ENCODE measurements at places on chromosomes 6 and 20.

DNA sequence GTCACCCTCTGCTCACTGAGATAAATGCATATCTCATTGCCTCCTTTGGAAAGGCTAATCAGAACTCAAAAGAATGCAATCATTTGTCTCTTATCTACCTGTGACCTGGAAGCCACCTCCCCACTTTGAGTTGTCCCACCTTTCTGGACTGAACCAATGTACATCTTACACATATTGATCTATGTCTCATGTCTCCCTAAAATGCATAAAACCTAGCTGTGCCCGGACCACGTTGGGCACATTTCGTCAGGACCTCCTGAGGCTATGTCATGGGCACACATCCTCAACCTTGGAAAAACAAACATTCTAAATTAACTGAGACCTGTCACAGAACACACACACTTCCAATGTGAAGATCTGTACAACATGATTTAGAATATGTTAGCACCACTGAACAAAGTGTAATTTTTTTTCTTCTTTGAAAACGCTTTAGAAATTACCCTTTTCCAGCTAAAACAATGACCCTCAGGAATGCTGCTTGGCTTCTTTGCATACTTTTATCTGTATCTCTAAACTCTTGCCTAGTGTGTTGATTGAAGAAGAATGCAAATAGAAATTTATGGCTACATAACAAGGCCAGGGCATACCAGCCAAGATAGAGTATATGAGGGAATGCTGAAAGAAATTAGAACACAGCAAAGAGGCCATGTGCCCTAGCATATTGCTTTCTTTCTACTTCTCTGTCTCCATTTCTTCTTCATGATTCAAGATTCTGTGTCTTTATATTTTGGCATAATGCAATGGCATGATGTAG, 84.6 kb upstream of the DST start:
- no peak for DNase-seq

- no peak for DNase-seq
Observed at GRCh38 chr6:122984393-122984792, 11.6 kb upstream of the CLVS2 start.

DNA sequence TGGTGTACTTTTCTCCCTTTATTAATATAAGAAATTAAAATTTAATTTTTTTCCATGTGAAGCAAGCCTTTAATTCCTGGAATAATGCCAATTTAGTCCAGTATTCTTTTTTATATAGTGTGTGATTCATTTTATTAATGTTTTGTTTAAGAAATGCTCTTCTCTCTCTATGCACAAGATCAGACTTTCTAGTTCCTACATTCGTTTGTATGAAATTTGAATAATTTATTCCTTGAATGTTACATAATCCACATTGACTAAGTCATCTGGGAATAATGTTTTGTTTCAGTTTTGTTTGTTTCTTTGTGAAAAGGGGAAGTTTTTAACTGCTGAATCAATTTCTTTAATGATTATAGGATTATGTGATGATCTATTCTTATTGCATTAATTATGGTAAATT, 181.4 kb upstream of the ID4 start:
- no peak for DNase-seq

GRCh38 chr6:145587334-145587733, 148.0 kb downstream of the EPM2A start:
- no peak for DNase-seq

- no peak for DNase-seq
Observed at GRCh38 chr6:166308033-166308768, at the start of gene PRR18. Gene PRR18, minus strand, starts transcription at chr6:166308392. Its CDS starts 250 bp downstream, at chr6:166308142.

GRCh38 chr20:45958593-45958992, 13.4 kb downstream of the ZNF335 start:
- DNase-seq, result no peak

DNA sequence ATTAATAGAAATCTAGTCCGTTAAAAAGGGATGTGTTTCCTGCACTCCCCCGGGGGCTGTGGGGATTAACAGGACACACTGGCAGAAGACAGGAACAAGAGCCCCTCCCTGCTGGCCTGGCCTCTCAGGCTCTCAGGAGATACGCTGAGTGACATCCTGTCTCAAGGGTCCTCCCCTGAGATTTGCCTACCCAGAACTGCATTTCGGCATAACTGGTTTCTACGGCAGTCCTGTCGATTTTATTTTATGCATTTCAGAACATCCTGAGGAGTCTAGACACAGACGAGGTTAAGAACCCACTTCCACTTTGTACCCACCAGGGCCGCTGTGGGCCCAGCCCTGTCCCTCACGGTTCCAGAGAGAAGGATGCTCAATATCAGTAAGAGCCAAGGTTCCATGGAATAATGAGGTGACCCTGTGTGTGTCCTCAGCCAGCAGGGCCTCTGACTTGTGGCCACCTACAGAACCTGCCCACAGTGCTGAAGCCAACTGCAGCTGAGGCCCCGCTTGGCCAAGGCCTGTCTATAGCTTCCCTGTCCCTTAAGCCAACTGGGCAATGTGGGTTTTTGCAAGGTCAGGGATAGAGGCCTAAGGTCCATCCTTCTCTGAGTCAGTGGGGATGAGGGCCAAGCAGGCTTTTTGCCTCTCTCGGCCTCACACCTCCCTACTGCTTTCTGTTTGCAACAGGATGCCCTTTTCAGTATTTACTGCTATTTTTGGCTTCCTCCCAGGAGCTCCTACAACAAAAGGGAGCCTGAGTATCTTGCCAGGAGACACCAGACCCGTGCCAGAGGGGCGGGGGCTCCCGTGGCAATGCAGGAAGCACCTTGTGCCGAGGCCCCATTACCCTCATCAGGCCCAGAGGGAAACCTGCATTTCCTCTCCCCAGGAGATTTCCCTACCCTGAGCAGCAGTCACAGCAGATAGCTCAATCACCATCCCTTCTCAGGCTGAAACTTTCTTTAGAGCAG, 14.7 kb downstream of the UQCC2 start:
- no peak for DNase-seq

DNA sequence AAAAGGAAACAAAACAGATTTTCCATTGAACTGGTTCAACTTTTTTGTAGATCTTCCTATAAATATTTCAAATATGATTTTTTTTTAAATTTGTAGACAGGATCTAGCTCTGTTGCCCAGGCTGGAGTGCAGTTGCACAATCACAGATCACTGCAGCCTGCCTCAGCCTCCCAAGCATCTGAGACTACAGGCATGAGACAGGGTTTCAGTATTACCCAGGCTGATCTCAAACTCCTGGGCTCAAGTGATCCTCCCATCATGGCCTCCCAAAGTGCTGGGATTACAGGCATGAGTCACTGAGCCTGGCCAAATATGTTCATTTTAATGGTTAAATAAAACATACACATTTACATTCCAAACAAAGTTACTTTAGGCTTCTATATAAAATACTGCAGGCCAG, 33.6 kb downstream of the SAMHD1 start:
- DNase-seq, result no peak

- DNase-seq, result no peak
Observed at GRCh38 chr6:13445744-13446115, 41.7 kb downstream of the GFOD1 start.

GRCh38 chr6:133951227-133951626, 1.8 kb upstream of the TBPL1 start:
- no peak for DNase-seq

GRCh38 chr6:118844915-118845314, 49.0 kb upstream of the ASF1A start:
- no peak for DNase-seq

- no peak for DNase-seq
Observed at GRCh38 chr20:40692240-40693011, 3.4 kb upstream of the MAFB start.

- no peak for DNase-seq
Observed at GRCh38 chr20:22214296-22214695, 370.1 kb downstream of the FOXA2 start.

- no peak for DNase-seq
Observed at GRCh38 chr20:2693286-2694007, 867 bp downstream of the EBF4 start.

DNA sequence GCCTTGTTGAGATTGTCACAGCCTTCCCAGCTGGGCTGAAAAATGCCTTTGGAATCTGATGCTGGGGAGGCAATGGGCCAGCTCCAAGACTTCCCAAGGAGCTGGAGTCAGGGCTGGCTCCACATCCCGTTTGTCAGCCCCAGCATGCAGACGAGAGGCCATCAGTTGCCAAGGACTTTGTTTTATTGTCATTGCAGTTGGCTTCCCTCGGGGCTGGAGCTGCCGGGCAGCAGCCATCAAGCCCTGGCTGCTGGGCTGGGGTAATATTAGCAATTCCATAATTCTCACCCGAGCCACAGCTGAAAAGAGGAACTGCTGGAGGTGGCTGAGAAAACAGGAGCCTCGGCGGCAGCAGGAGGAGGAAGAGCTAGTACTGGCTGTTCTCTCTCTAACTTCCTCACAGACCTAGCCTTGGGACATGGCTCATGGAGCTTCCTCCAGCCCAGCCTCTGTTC, 182.5 kb downstream of the CDC5L start:
- DNase-seq, result no peak

DNA sequence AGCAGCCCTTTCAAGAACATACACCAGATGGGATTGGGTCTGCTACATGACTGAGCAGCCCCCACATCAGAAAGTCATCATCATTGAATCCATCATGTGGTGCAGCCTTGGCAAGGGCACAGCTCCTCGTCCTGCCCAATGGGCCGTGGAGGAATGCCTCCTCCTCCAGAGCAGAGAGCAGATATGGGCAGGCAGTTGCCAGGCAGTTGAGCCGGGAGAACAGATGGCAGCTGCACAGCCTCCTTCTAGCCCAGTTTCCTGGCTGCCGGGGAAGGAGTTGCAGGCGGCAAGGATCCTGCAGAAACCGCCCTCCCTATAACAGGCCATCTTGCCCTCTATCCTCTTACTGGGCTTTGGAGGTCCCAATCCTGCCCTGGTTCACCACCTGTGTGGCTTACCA, 11.9 kb upstream of the ZFAND3 start:
- DNase-seq, result no peak

DNA sequence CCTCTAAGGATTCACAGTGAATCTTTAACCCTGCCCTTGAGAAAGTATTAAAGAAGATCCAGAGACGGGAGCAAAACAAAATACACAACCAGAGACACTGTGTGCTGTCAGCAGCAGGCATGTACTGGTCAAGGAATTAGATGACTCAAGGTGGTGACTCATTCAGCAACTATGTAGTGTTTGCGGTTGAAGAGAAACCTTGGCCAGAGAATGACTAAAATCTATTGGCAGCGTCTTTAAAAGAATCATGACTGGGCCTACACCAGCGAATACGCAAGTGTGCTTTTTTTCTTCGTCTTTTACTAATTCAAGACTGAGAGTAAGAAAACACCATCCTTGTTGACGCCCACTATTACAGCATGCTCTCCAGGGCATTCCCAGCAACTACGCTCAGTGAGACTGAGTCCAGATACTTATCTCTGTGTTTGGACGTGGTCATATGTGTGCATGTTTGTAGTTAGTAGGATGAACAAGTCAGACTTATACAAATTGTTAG, 72.4 kb upstream of the BACH2 start:
- DNase-seq, result no peak

DNA sequence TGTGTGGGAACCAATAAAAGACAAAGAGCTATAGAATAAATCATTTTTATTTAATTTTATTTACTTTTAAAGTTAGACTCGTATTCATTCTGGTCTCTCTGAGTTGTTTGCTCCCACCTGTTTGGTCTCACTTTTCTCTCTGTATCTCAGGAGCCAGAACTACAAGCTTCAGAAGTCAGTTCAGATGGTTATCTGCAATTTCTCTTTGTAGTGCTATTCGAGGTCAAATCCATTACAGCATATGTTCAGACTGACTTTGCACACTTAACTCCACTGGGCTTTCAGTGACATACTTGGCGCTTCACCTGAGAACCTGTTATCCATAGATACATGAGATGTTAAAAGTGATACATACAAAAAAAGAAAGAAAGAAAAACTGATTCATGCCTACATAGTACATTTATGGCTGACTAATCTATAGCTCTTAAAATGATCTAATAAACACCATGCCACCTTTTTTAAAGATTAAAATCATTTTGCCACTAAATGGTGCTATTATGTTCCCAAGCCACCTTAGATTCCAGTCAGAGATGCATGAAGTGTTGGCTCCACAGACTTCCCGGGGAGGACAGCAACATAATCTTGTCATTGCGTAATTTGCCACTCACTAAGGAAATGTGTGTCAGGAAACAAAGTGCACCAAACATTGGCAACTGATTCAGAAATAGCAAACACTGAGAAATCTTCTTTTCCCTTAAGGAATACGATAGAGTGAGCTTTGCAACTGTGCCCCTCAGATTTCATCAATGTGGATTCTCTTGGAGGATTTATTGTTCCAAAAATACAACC, 396.7 kb downstream of the HACE1 start:
- no peak for DNase-seq

- DNase-seq, result no peak
Observed at GRCh38 chr6:19753826-19754225, 83.3 kb upstream of the ID4 start.

GRCh38 chr6:11771473-11772048, 7.0 kb downstream of the ADTRP start:
- no peak for DNase-seq

DNA sequence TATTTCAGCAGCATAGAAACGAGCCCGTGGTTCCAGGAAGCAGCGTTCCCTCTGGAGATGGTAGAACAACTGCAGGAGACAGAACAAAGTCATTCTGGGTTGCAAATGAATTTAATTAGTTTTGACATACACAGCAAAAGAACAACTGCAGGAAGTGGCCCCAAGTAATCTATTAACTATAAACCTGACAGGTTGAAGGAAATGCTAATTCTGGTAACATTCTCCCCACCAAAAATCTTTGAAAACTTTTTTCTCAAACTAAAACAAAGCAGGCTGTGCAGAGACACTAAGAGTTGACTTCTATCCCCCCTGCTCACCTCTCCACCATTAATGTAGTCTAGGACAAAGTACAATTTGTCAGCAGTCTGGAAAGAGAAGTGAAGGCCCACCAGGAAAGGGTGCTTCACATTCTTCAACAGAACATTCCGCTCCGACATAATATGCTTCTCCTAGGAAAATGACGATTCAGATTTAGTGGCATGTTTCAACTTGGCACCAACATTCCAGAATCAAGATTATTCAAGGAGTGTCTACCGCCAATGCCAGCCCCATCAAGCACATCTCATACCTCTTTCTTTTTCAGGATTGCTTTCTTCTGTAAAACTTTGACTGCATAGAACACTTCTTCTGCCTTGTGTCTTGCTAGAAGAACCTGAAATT, 120.4 kb upstream of the SLC2A12 start:
- DNase-seq, result peak; percentile 37

GRCh38 chr20:51184289-51184688, 161.4 kb upstream of the KCNG1 start:
- no peak for DNase-seq

DNA sequence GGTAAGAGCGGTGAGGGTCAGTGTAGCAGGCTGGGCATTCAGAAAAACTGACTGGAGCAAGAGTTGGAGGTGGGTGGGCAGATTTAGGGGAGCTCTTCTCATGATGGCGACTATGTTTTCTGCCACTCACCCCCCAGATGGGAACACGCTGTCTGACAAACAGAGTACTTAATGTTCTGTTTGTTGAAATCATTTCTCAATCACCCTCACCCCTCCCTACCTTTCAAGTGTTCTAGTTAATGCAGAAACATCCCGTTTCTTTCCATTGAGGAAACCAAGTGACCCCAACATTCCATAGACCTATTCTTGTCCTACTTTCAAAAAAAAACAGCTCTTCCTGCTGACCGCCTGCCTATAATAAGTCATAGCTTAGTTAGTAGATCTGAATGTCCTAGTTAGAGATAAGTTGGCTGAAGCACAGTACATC, 132.5 kb upstream of the NEDD9 start:
- no peak for DNase-seq

Measured in hematopoietic multipotent progenitor cell treated with erythropoietin and hydrocortisone succinate and interleukin-3 and kit ligand, for 17 days (in vitro differentiated cells).